Adipose tissue (tissue), 3 donors: ENCODE measurements at places on chromosomes 11 and 22. TPM values are rescaled to one million over a fixed set of nuclear protein-coding genes. Genes with fewer than 3 reads are reported as not detected.

The MGAT3 gene
- 17.9 TPM for polyA plus RNA-seq

The FBLN1 gene
- polyA plus RNA-seq = 280 TPM

The TMEM126A gene
- 58.1 TPM for polyA plus RNA-seq

The TYR gene
- not detected for polyA plus RNA-seq

The TAF10 gene
- 106 TPM for polyA plus RNA-seq

The APOBEC3F gene
- polyA plus RNA-seq = 0.94 TPM

The P2RX3 gene
- not detected for polyA plus RNA-seq

The LMO2 gene
- 21.5 TPM for polyA plus RNA-seq

The OLFML1 gene
- polyA plus RNA-seq = 4.7 TPM

The RFPL3 gene
- not detected for polyA plus RNA-seq

The C22orf31 gene
- polyA plus RNA-seq = 0.34 TPM

The C1QTNF4 gene
- 0.45 TPM for polyA plus RNA-seq

The FAM111B gene
- polyA plus RNA-seq = not detected

The SLC22A6 gene
- polyA plus RNA-seq = not detected

The F2 gene
- polyA plus RNA-seq = not detected

The EMID1 gene
- 1.3 TPM for polyA plus RNA-seq

The PDGFD gene
- polyA plus RNA-seq = 15.7 TPM

The FDX1 gene
- 9.7 TPM for polyA plus RNA-seq

The PIK3C2A gene
- polyA plus RNA-seq = 16.8 TPM

The LUZP2 gene
- polyA plus RNA-seq = 0.04 TPM
